Chondrocyte (in vitro differentiated cells): ENCODE measurements at places on chromosomes 5 and 9.

DNA sequence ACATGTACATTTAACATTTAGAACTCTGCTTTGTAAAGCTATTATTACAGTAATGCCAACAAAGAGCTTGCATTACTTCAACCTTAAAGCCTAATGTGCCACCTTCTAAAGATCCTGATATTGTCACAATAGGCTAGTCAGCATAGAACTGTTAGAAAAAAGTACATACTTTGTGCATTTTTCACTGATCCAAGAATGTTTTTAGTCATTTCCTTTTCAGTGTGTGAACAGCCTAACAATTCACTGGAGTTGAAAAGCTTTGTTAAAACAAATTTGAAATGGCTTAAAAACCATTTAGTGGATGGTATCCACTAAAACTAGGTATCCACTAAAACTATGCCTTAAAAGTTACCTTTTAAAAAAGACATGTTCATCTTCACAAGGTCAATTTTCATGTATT, 4.5 kb downstream of the RPS6 start:
- no peak for DNase-seq
- H3K27ac ChIP-seq = peak overlapping the region; percentile 93
- H3K27me3 ChIP-seq = no peaks in the 10 kb centered on the region
- peaks cover 35% of the 10 kb centered on the region for H3K36me3 ChIP-seq
- peaks cover 48% of the 10 kb centered on the region for H3K4me1 ChIP-seq

DNA sequence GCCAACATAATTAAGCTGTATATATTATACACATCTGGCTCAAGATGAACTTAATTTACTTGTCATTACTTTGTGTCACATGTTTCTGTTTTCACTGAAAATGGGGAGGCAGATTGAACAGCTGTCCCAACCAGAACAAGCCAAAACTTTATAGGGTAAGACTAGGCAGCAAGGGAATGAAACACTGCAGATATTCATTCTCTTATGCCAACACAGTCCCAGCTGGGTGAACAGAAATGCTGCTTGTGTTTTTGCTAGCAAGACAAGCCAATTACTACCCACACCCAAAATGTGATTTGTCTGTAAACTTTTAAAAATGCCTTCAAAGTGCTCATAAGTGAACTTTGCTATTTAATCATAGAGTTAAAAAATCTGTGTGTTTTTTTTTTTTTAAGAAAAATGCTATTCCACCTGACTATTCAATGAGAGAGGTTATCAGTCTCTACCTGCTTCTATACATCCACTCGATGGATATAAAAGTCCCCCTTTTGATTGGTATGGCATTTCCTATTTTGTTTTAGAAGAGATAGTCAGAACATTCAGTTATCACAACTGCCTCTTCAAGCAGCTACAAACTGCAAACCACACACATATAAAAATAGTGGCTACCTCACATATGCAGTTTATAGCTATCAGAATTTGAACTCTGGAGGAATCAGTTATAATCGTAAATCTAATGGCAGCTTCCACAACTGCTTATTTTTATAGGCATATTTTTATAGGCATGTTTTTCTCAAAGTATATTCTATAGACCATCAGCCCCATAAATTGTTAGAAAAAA, 91.9 kb upstream of the PPP1R2B start:
- H3K36me3 ChIP-seq = no peaks in the 10 kb centered on the region
- no peaks in the 10 kb centered on the region for H3K27me3 ChIP-seq
- H3K4me1 ChIP-seq = no peaks in the 10 kb centered on the region
- H3K4me3 ChIP-seq = no peak overlapping the region
- no peak overlapping the region for H3K27ac ChIP-seq

- H3K4me3 ChIP-seq = no peak overlapping the region
- no peaks in the 10 kb centered on the region for H3K4me1 ChIP-seq
- no peaks in the 10 kb centered on the region for H3K36me3 ChIP-seq
- DNase-seq = no peak
Measured at GRCh38 chr9:136194540-136194939, 10.4 kb downstream of the LHX3 start.

DNA sequence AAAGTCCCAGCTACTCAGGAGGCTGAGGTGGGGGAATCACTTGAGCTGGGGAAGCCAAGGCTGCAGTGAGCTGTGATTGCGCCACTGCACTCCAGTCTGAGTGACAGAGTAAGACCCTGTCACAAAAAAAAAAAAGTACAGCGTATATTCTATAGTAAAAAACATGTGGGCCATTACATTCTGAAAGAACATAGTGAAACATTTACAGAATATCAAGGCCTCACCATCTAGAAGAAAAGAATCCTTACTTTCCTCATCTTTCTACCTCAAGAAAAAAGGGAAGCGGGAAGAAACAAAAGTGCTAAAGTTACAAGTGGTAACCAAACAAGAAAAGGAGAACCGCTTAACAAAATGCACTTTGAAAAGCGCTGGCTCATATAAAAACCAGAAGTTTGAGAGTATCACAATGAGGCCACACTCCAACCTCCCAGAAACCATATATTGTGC, 5.7 kb upstream of the SYK start:
- DNase-seq = no peak
- no peaks in the 10 kb centered on the region for H3K36me3 ChIP-seq
- peaks cover 36% of the 10 kb centered on the region for H3K27me3 ChIP-seq
- H3K27ac ChIP-seq = no peak overlapping the region

GRCh38 chr9:98656511-98656910, 52.2 kb downstream of the GABBR2 start:
- peaks cover 10% of the 10 kb centered on the region for H3K4me1 ChIP-seq
- peaks cover 28% of the 10 kb centered on the region for H3K27me3 ChIP-seq
- H3K36me3 ChIP-seq = no peaks in the 10 kb centered on the region
- H3K4me3 ChIP-seq = no peak overlapping the region
- no peak for DNase-seq

DNA sequence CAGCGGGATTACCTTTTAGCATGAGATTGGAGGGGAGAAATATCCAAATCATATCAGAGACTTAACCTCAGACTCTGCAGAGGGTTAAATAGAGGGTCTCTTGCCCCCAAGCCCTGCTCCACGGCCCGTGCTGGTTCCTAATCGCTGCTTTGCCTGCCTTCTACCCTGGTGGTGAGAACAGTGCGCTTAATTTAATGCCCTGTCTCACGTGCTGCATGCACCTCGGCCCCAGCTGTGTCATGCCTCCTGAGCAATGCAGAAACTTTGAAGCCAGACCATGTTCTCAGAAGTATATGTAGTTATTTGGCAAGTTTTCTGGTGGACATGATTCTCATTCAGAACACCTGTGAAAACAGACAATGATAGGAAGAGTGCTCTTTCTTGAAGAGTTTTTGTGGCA, 1.4 kb downstream of the OTULIN start:
- H3K4me1 ChIP-seq = peaks cover 54% of the 10 kb centered on the region
- peaks cover 2% of the 10 kb centered on the region for H3K36me3 ChIP-seq
- peak overlapping the region; percentile 73 for H3K27ac ChIP-seq
- DNase-seq = no peak

GRCh38 chr5:115271295-115272050, 8.8 kb upstream of the PGGT1B start:
- no peaks in the 10 kb centered on the region for H3K4me1 ChIP-seq
- no peak overlapping the region for H3K4me3 ChIP-seq
- H3K27me3 ChIP-seq = no peaks in the 10 kb centered on the region
- peaks cover 19% of the 10 kb centered on the region for H3K36me3 ChIP-seq

GRCh38 chr9:36325081-36325828, 67.0 kb upstream of the GNE start:
- H3K4me1 ChIP-seq = peaks cover 13% of the 10 kb centered on the region
- no peaks in the 10 kb centered on the region for H3K27me3 ChIP-seq
- no peak for DNase-seq
- H3K4me3 ChIP-seq = no peak overlapping the region
- H3K36me3 ChIP-seq = no peaks in the 10 kb centered on the region

DNA sequence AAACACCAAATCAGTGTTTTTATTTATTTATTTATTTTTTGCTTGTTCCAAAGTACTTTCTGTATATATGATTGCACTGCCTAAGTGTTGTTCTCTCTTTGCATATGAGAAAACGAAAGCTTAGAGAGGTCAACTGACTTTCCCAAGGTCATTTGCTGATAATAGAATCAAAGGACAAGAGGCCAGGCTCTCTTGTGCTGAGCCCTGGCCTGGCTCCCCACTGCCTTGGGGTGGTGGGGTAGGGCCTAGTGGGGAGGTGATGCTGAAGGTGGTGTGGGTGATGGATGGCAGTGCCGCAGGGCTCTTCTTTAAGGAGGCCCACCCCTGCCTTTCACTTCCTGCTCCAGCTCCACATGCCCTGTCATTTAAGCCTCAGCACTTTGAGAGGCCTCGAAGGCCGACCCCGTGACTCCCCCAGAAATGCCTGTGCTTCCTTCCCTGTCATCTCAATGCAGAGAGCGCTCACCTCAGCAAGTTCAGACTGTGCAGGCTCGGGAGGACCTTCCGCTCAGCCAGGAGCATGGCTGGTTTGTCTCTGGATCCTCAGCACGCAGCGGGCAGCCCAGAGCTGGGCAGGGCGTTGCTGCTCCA, 59.5 kb downstream of the SMIM23 start:
- no peaks in the 10 kb centered on the region for H3K27me3 ChIP-seq
- no peak overlapping the region for H3K4me3 ChIP-seq
- peaks cover 12% of the 10 kb centered on the region for H3K4me1 ChIP-seq
- no peak overlapping the region for H3K27ac ChIP-seq

DNA sequence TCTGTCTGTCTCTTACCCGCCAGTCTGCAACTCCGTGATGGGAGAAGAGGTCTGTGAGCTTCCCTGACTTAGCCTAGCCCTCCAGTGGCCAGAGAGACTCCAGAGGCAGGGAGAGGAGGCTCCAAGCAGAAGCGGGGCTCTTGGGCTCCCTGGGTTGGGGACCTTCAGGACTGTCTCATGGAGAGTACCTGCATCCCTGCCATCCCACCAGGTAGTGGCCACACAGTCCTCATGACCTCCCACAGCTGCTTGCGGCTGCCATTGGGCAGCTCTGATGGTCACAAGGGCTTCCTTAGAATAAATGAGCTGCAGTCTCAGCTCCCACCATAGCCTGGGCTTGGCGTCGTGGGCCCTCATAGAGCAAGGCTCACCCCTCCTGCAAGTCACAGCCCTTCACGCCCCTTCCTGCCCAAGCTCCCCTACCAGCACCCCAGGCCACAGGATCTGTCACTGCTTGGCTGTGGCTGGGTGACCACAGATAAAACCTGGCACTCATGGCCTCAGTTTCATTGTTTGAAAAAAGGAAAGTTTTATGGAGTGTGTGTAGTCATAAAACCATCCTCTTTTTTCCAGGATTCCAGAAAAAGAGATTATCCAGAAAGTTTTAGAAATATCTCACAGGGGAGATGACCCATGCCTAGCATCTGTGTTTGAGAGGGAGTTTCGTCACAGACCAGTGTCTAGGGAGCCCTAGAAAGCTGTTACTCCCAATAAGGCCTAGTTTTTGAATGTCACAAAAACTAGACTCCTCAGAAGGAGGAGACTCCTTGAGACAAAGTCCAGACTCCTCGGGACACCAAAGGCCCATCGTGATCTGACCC, 48.4 kb downstream of the PPARGC1B start:
- H3K4me1 ChIP-seq = peaks cover 12% of the 10 kb centered on the region
- H3K27me3 ChIP-seq = no peaks in the 10 kb centered on the region
- peak; percentile 61 for DNase-seq
- H3K36me3 ChIP-seq = peaks cover 2% of the 10 kb centered on the region
- H3K4me3 ChIP-seq = no peak overlapping the region

- no peak overlapping the region for H3K4me3 ChIP-seq
- H3K27me3 ChIP-seq = no peaks in the 10 kb centered on the region
- no peak for DNase-seq
- peak overlapping the region; percentile 49 for H3K27ac ChIP-seq
- no peaks in the 10 kb centered on the region for H3K36me3 ChIP-seq
Measured at GRCh38 chr9:136578626-136578914, 32.7 kb upstream of the NOTCH1 start.

GRCh38 chr5:88867638-88868037, 15.3 kb downstream of the MEF2C start:
- no peaks in the 10 kb centered on the region for H3K4me1 ChIP-seq
- no peak overlapping the region for H3K27ac ChIP-seq
- peaks cover 1% of the 10 kb centered on the region for H3K36me3 ChIP-seq
- H3K4me3 ChIP-seq = no peak overlapping the region

- no peak overlapping the region for H3K4me3 ChIP-seq
- DNase-seq = no peak
- H3K27me3 ChIP-seq = peaks cover 8% of the 10 kb centered on the region
- H3K27ac ChIP-seq = no peak overlapping the region
- H3K36me3 ChIP-seq = no peaks in the 10 kb centered on the region
- peaks cover 2% of the 10 kb centered on the region for H3K4me1 ChIP-seq
Measured at GRCh38 chr5:111043712-111044506, 27.6 kb upstream of the TSLP start.

GRCh38 chr9:3807601-3808000, 281.8 kb upstream of the RFX3 start:
- no peak overlapping the region for H3K27ac ChIP-seq
- DNase-seq = no peak
- no peak overlapping the region for H3K4me3 ChIP-seq
- H3K27me3 ChIP-seq = no peaks in the 10 kb centered on the region
- H3K4me1 ChIP-seq = no peaks in the 10 kb centered on the region

GRCh38 chr5:100860407-100860806, 42.7 kb downstream of the ST8SIA4 start:
- H3K36me3 ChIP-seq = no peaks in the 10 kb centered on the region
- H3K4me1 ChIP-seq = no peaks in the 10 kb centered on the region
- no peaks in the 10 kb centered on the region for H3K27me3 ChIP-seq
- DNase-seq = no peak

GRCh38 chr5:642481-642880, 30.3 kb downstream of the CEP72 start:
- H3K36me3 ChIP-seq = peaks cover 14% of the 10 kb centered on the region
- peak; percentile 86 for DNase-seq
- no peak overlapping the region for H3K27ac ChIP-seq
- H3K4me3 ChIP-seq = no peak overlapping the region
- no peaks in the 10 kb centered on the region for H3K27me3 ChIP-seq
- peaks cover 8% of the 10 kb centered on the region for H3K4me1 ChIP-seq

- H3K36me3 ChIP-seq = peaks cover 16% of the 10 kb centered on the region
- no peaks in the 10 kb centered on the region for H3K27me3 ChIP-seq
- no peak overlapping the region for H3K4me3 ChIP-seq
- H3K4me1 ChIP-seq = peaks cover 30% of the 10 kb centered on the region
Measured at GRCh38 chr9:130129432-130130061, 42.7 kb upstream of the NCS1 start.

DNA sequence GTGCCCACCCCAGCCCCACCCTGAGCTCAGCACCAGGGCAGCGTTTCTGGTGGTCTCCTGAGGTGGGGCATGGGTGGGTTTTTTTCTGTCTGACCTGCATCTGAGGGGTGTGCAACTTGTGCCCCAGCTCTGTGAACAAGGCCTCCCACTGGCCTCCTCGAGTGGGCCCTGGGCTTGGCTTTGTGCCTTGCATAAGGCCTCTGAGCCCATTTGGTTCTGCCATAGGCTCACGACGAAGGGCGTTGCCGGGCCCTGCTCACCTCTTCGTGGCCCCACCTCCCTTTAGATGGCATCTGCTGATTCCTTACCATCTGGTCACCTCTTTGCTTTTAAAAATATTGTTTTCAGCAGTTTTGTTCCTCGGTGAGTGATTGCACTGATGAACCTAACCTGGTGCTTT, 127.1 kb upstream of the COL5A1 start:
- peaks cover 8% of the 10 kb centered on the region for H3K36me3 ChIP-seq
- H3K27ac ChIP-seq = no peak overlapping the region
- no peak overlapping the region for H3K4me3 ChIP-seq
- H3K27me3 ChIP-seq = no peaks in the 10 kb centered on the region

- H3K27me3 ChIP-seq = no peaks in the 10 kb centered on the region
- DNase-seq = no peak
- H3K4me3 ChIP-seq = no peak overlapping the region
- peaks cover 16% of the 10 kb centered on the region for H3K36me3 ChIP-seq
- H3K27ac ChIP-seq = peak overlapping the region; percentile 97
- H3K4me1 ChIP-seq = peaks cover 46% of the 10 kb centered on the region
Measured at GRCh38 chr9:127336086-127336485, 60.9 kb upstream of the SLC2A8 start.

GRCh38 chr5:483011-483410, 40.0 kb downstream of the EXOC3 start:
- DNase-seq = no peak
- H3K4me3 ChIP-seq = no peak overlapping the region
- H3K36me3 ChIP-seq = no peaks in the 10 kb centered on the region
